SK-N-SH treated with all-trans-retinoic acid at 6 μM for 48 hours (cell line): ENCODE measurements at places on chromosomes 12 and 14.

GRCh38 chr12:67519484-67520433, 128.8 kb upstream of the DYRK2 start:
- ATAC-seq: no peak; the same call in 2 of the 3 replicates

DNA sequence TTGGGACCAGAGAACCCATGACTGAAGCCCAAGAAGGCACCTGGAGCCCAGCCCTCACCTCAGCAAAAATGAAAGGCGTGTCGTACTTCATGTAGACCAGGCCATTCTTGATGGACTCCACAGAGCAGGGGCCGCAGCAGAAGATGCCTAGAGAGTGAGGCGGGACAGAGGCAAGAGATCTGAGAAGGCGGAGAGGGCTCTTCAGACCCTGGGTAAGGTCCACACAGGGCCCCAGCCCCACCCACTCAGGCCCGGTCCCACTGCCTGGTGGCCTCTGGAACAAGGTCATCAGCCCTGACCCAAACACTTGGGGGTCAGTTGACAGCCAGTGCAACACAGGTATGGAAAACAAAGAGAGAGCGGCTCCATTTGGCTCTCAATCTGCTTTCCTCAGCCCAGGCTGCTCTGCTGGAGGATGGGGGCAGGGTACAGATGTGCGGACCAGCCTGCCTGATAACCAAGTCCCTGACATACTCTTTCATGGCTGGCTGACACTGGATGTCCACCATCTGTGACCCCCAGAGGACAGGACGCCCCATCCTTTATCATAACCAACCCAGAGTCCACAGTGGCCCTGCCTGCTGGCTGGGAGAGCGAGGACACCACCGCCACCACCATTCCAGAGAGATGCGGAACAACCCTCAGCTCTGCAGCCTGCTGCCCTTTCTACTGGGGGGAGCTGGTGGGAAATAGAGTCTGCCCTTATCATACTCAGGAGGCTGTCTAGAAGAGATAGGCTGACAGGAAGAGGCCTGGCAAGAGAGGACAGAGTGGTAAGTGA, 6.9 kb downstream of the TGM1 start:
- ATAC-seq: no peak

- no peak for ATAC-seq
Observed at GRCh38 chr12:126676434-126676833, 1590.5 kb upstream of the TMEM132C start.

DNA sequence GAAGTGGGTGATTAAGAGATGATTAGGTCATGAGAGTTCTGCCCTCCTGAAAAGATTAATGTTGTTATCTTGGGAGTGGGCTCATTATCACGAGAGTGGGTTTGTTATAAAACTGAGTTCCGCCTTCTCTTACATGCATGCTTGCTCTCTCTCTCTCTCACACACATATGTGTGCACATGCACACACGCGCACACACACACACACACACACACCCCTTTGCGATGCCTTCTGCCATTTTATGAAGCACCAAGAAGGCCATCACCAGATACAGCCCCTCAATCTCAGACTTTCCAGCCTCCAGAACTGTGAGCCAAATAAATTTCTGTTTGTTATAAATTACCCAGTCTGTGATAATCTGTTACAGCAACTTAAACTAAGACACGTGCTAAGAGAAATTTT, 5.7 kb upstream of the SLC41A2 start:
- ATAC-seq: no peak
